Midbrain (tissue), 1 donor: ENCODE measurements at places on chromosomes 16 and 17.

DNA sequence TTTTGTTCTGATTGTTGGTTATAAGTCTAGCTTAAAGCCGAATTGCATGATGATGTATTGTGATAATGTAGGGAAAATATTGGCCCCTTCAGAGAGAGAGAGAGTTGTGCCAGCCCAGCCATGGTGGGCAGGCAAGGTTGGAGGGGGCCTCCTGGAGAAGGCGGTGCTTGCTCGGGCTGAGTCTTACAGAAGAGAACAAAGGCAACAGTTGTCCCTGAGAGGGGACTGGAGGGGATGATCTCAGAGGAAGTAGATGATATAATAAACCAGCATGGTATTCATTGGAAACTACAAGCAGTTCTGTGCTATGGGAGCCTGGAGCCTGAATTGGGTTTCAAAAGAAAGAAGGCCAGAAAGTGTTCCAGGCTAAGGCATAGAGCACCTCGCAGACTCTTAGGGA is 173.8 kb downstream of the RPTOR start:
- DNase-seq: peak; percentile 39

GRCh38 chr17:19716108-19717030 is at the start of gene SLC47A2:
SLC47A2 (minus strand) TSS chr17:19716584; CDS start chr17:19716555, 29 bp downstream.
- DNase-seq: peak; percentile 8

- DNase-seq: no peak
Measured at GRCh38 chr16:51937771-51938170, 609.2 kb downstream of the TOX3 start.

DNA sequence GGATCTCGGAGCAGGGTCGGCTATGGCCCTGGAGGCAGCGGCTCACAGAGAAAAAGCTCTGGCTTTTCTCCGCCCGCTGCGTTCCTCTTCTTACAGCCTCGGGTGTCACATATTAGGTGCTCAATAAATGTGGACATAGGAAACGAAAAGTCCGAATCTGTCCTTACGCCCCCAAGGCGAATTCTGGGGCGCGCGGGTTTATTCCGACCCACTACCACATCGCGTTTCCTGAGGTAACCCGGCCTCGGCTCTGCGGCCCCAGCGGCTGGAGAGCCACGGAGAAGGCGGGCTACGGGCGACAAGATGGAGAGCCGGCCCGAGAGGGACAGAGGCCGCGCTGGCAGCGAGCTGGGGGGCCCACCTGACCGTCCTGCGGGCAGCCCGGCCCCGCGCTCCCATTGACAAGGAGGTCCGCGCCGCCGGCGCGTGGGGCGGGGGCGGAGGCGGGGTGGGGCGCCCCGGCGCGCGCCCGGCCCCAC is 573 bp upstream of the GNAO1 start:
- no peak for DNase-seq

DNA sequence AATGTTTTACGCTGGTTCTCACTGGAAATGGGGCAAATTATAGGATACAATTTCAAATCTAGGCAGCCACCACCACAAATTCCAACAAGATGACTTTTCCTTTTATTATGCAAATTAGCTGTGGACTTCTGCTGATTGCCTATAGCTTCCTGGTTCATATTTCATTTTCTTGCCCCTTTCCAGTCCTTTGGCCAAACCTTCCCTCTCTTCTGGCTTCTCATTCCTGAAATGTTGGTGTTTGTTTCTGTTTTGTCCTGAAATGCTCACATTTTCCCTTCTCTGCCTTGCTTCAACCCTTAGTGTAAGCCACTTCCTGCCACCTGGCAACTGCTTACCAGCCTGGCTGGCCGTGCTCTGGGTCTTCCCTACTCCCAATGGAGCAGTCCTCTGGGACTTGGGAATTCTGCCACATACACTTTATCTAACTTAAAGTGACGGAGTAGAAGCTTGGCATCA is 14.0 kb downstream of the PRSS54 start:
- DNase-seq: no peak

DNA sequence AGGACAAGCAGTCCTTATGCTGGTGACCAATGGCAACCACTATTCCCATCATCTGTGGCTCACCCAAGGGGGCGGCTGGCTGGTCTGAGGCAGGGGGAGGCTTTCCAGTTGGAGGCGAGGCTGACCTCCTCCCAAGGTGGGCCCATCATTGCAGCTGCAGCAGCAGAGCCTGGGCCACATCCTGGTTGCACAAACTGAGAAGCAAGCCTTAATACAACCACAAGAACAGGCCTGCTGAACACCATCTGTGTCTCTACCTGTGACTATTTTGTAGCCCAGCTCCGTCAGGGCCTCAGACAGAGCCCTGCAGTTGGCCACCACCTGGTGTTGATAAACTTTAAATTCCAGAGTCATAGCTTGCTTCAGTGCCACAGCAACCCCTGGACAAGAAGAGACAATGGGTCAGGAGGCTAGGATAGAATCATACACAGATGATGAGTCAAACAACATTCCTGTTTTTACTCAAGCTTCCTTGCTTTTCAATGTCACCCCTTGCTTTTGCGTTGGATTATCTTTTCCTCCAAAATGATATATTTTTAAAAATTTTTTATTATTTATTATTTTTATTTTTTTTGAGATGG is 17.9 kb downstream of the SMCR8 start:
- no peak for DNase-seq

DNA sequence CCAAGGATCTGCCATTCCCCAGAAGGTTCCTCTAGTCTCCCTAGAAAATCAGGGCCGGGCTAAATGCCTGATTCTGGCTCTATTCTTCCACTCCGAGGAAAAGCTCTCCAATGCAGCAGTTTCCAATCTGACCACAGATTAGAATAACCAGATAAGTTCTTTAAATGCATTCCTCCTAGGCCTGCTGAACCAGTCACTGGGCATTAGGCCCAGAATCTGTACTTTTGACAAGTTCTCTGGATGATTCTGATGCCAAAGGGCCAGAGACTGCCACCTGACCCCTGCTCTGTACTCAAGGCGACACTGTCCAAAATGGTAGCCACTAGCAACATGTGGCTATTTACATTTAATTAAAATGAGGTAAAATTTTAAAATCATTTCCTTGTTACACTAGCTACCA is 22.3 kb downstream of the MAP3K14 start:
- DNase-seq: peak; percentile 29

DNA sequence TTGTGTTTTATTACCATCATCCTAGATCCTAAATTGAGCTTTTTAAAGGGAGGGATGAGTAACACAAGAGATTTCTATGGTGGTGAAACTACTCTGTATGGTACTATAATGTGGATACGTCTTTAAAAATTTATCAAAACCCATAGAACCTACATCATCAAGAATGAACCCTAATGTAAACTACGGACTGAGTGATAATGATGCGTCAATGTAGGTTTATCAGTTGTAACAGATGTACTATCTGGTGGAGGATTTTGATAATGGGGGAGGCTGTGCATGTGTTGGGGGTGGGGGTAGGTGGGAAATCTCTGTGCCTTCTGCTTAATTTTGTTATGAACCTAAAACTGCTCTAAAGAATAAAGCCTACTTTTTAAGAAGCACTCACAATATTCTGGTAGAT is 724.1 kb upstream of the SOX9 start:
- DNase-seq: no peak

- no peak for DNase-seq
Measured at GRCh38 chr17:17805575-17805974, 31.2 kb downstream of the SREBF1 start.

- no peak for DNase-seq
Measured at GRCh38 chr16:11187522-11188023, 68.4 kb downstream of the SOCS1 start.

GRCh38 chr16:85178006-85178591 is 65.8 kb upstream of the CIBAR2 start:
- DNase-seq: no peak

DNA sequence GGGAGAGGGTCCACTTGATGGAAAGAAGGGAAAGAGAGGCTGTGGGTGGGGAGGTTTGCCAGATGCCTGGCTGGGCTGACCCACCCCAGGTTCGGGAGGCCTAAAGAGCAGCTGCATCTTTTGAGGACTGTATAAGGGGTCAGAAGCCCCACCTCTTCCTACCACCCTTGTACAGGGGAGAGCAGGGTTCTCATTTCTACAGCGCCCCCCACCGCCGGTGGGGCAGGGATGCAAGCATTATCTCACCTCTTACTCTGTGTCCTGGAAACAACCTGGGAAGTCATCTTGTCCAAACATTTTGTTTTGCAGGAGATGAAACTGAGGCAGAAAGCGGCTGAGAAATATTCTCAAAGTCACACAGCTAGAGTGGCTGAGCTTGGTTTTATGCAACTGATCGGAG is 22.5 kb upstream of the CCDC182 start:
- DNase-seq: no peak

- DNase-seq: no peak
Measured at GRCh38 chr17:39335704-39336223, 65.7 kb downstream of the FBXL20 start.

DNA sequence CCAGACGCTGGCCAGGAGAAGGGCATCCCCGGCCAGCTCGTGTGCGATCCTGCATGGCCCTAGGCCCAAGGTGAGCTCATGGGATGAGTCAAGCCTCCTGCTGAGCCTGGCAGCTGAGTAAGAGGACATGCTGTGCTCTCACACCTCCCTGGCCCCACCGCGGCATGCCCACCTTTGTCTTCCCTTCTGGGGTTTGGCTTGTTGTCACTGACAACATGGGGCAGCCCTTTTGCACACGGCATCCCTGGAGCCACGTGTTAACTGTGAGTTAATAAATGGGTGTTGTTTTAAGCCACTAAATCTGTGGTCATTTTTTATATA is 8.9 kb upstream of the TNS4 start:
- DNase-seq: no peak

- no peak for DNase-seq
Measured at GRCh38 chr17:80559825-80560251, 15.2 kb downstream of the RPTOR start.

DNA sequence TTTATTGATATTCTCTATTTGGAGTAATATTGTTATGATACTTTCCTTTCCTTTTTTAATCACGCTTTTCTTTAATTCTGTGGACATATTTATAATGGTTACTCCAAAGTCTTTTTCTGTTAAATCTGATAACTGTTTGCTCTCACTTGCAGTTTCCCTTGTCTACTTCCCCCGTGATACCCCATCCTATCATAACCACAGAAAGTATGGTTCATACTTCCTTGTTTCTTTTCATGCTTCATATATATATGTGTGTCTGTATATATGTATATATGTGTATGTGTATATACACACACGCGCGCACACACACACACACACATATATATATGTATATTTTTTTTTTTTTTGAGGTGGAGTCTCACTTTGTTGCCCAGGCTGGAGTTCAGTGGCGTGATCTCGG is 23.5 kb downstream of the SPECC1 start:
- DNase-seq: no peak
